ENCODE measurements at places on chromosomes 12 and 14. TPM values are rescaled to one million over a fixed set of nuclear protein-coding genes. Genes with fewer than 3 reads are reported as not detected.

GRCh38 chr14:31761325-31761724, 200.1 kb downstream of the NUBPL start:
- H3K27me3 ChIP-seq, result no peaks in the 10 kb centered on the region
- H3K36me3 ChIP-seq, result no peaks in the 10 kb centered on the region
- H3K4me1 ChIP-seq, result no peaks in the 10 kb centered on the region
- H3K4me3 ChIP-seq, result no peak overlapping the region

DNA sequence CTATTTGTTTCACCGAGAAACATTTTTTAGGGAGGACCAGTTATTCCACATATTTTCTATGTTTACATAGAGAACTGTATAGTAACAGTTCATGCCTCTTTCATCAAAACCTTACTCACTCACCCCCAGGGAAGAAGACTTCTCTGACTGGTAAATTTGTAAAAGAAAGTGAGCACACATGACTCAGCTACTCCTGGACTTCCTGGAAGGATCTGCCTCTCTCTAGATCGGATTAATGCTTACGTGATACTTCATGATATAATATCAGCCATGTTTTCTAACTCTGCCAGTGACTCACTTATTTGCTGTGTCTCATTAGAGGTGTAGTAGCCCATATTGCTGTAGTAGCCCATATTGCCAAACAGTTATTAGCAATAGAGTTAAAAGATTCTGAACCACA, 494.3 kb upstream of the ATXN7L3B start:
- H3K4me1 ChIP-seq, result no peaks in the 10 kb centered on the region
- no peak overlapping the region for H3K4me3 ChIP-seq
- H3K27me3 ChIP-seq, result no peaks in the 10 kb centered on the region
- no peak overlapping the region for H3K27ac ChIP-seq
- H3K36me3 ChIP-seq, result no peaks in the 10 kb centered on the region

DNA sequence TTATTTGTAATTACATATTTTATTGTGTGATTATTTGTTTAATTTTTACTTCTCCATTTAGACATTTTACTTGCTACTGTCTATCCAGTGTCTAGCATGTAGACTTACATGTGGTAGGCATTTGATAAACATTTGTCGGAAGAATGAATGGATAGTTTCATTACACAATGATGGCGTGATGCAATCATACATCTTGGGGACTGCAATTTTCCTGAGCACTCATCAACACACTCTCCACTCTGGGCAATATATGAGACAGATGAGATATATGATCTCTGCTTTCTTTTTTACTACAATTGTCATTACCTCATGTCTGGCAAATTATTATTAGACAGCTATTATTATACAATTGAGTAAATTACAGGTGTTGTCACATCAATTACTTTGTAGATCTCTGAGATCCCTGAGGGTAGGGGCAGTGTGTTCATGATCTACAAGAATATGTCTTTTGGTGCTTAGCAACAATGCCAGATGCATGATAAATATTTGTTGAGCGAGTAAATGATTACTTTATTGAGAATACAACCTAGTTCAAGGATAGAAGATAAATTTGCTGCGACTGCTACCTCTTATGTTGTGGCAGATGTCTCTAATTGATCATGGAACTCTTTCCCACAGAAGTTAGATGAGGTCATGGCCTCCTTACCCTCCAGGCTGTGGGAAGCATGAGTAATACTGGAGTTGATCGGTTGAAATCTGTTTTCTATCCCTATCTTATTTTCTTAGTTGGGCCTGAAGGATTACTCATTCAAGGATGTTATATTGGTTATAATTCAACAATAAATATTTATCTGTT, 416.0 kb downstream of the LRIG3 start:
- H3K27me3 ChIP-seq, result no peaks in the 10 kb centered on the region
- no peak overlapping the region for H3K27ac ChIP-seq
- no peak overlapping the region for H3K4me3 ChIP-seq
- H3K4me1 ChIP-seq, result no peaks in the 10 kb centered on the region

- H3K27me3 ChIP-seq, result no peaks in the 10 kb centered on the region
- no peaks in the 10 kb centered on the region for H3K36me3 ChIP-seq
- no peak overlapping the region for H3K4me3 ChIP-seq
- no peak overlapping the region for H3K27ac ChIP-seq
These were observed 180.9 kb downstream of the AEBP2 start for GRCh38 chr12:19620222-19620621.

DNA sequence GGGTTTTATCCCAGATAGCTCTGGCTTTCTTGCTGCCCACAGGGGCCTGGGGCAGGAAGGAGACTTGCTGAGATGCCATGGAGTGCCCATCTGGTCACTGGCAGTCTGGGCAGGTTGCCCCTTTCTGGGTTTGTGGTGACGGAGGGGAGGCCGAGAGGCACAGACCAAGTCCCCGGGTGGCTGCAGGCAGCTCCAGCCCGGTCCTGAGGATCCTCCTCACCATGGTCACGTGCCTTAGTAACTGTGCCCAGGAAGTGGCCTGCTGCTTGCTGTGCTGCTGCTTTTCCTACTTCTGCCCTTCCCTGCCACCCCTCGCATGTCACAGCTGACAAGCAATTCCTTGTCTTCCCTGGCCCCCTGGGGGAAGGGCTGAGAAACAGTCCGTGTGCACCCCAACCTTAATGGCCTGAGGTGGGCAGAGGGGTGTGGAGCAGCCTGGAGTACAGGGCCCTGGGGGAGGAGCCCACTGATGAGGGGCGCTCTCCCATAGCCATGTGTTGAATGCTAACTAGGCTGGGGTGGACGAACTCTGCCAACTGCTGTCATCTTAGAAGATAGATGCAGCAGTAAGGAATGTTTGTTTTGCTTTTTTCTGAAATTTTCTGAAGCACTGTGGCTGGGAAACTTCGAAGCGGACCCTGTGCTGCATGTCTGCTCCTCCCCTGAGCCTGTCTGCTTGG, 54.9 kb upstream of the SRSF5 start:
- no peak for DNase-seq
- peaks cover 32% of the 10 kb centered on the region for H3K4me1 ChIP-seq
- no peaks in the 10 kb centered on the region for H3K27me3 ChIP-seq
- peaks cover 40% of the 10 kb centered on the region for H3K36me3 ChIP-seq

DNA sequence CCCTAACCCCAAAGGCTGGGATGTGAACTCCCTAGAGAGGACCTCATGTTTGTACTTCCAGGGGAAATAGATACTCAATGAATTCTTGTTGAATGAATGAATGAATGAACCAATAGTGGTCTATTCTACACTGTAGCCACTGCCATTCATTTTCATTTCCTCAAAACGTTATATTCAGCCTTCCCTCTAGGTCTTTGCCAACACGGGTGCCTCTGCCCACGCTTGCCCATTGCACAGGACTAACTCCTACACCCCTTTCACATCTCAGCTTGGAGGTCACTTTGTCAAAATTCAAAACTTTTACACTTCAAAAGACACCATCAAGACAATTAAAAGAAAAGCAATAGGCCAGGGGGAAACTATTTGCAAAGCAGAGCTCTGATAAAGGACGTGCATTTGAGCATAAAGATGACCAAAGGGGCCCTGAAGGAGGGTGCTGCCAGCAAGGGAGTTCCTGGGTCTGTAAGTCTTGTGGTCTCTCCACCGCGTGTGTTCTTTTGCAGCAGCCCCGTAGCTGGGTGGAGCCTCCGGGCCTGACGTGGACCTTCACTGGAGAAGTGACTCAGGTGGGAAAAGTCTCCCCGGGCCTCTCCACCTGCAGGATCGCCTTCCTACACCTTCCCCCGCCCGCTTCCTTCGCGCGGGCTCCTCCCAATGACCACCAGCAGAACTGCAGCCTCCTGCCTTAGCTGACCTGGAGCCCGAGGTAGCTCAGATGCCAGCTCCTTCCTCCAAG, 31.5 kb downstream of the TMEM63C start:
- no peak overlapping the region for H3K27ac ChIP-seq
- H3K4me3 ChIP-seq, result no peak overlapping the region

DNA sequence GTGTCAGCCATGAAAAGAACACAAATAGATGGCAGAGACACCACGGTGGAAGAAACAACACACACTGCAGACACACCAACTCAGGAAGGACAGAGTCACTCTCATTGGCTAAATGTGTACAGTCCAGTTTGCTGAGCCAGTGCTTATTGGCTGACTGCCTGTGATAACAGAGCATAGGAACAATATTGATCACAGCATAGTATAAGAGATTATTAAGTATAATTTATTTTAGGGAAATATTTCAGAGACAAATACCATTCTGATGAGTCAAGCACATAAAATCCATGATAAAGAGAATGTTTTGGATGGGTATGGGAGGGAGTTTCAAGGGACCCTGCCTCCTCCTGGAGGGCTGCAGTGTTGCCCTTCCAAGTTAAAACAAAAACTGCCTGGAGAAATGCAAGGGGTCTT, 50.9 kb downstream of the BTG1 start:
- no peaks in the 10 kb centered on the region for H3K27me3 ChIP-seq
- no peak overlapping the region for H3K27ac ChIP-seq
- H3K4me3 ChIP-seq, result no peak overlapping the region

GRCh38 chr12:1666215-1666614, 24.7 kb upstream of the ADIPOR2 start:
- no peak overlapping the region for H3K27ac ChIP-seq
- H3K4me1 ChIP-seq, result peaks cover 35% of the 10 kb centered on the region
- H3K27me3 ChIP-seq, result no peaks in the 10 kb centered on the region

- no peak overlapping the region for H3K27ac ChIP-seq
- H3K4me3 ChIP-seq, result no peak overlapping the region
- no peaks in the 10 kb centered on the region for H3K27me3 ChIP-seq
- DNase-seq, result no peak
- no peaks in the 10 kb centered on the region for H3K4me1 ChIP-seq
These were observed 29.2 kb downstream of the CRADD start for GRCh38 chr12:93706387-93706786.

GRCh38 chr12:83067981-83068380, 381.3 kb downstream of the TMTC2 start:
- no peaks in the 10 kb centered on the region for H3K4me1 ChIP-seq
- no peaks in the 10 kb centered on the region for H3K27me3 ChIP-seq
- H3K27ac ChIP-seq, result no peak overlapping the region
- H3K4me3 ChIP-seq, result no peak overlapping the region
- no peak for DNase-seq
- no peaks in the 10 kb centered on the region for H3K36me3 ChIP-seq

DNA sequence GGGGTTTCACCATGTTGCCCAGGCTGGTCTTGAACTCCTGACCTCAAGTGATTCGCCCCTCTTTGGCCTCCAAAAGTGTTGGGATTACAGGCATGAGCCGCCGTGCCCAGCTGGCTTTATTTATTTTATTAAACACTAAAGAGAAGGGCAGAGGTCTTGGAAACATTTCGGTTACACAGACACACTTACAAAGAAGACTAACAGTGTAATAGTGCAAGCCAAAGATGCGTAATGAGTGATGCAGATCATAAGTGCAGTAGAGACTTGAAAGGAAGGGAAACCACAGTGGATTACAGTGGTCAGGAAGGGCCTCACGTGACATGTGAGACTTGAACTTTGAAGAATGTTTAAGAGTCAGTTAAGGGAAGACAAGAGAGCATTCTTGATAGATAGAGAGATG, 33.9 kb upstream of the CDK17 start:
- H3K27me3 ChIP-seq, result no peaks in the 10 kb centered on the region
- no peak overlapping the region for H3K4me3 ChIP-seq
- peaks cover 19% of the 10 kb centered on the region for H3K4me1 ChIP-seq

GRCh38 chr14:46940611-46941010, 289.0 kb upstream of the RPL10L start:
- H3K27ac ChIP-seq, result no peak overlapping the region
- no peak for DNase-seq
- no peak overlapping the region for H3K4me3 ChIP-seq
- H3K27me3 ChIP-seq, result no peaks in the 10 kb centered on the region

- DNase-seq, result peak; percentile 50
- no peak overlapping the region for H3K4me3 ChIP-seq
- no peaks in the 10 kb centered on the region for H3K27me3 ChIP-seq
These were observed 14.1 kb upstream of the TMEM119 start for GRCh38 chr12:108611884-108612415.

GRCh38 chr12:68317047-68317667, 15.0 kb downstream of the MDM1 start:
- no peak overlapping the region for H3K4me3 ChIP-seq
- no peak overlapping the region for H3K27ac ChIP-seq

GRCh38 chr12:40013292-40013691, 92.6 kb downstream of the SLC2A13 start:
- no peaks in the 10 kb centered on the region for H3K36me3 ChIP-seq
- DNase-seq, result no peak
- no peaks in the 10 kb centered on the region for H3K27me3 ChIP-seq
- H3K4me3 ChIP-seq, result no peak overlapping the region
- H3K27ac ChIP-seq, result no peak overlapping the region

- no peak overlapping the region for H3K4me3 ChIP-seq
- peaks cover 4% of the 10 kb centered on the region for H3K4me1 ChIP-seq
- no peak for DNase-seq
- H3K36me3 ChIP-seq, result peaks cover 35% of the 10 kb centered on the region
- H3K27me3 ChIP-seq, result no peaks in the 10 kb centered on the region
These were observed 8.7 kb downstream of the SLC48A1 start for GRCh38 chr12:47781479-47782371.

DNA sequence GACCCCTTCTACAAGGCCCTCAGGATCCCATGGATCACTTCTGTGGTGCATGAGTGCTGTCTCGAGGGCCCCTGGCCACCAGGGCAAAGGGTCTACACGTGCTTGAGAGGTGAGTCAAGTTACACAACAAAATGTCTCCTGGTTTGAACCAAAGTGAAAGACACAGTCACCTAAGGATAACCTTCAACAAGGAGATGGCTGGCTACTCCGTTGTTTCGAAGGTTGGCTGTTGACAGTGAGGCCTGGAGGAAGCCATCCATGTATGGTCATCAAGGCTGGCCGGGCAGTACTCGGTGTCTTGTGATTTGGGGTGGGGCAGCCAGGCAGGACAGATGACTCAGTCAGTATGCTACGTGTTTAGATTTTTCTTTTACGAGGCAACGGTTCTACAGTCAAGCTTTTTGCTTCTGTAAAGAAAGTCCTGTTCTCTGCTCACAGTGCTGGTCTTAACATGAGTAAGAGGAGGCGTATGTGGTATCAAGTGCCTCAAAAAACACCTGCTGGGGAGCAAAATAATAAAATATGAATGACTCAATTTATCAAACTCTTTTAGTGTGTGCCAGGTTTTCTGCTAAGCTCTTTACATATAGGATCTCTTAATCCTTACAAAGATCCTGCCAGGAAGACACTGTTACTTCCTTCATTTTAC, 18.0 kb upstream of the NT5DC3 start:
- no peaks in the 10 kb centered on the region for H3K4me1 ChIP-seq
- DNase-seq, result no peak
- H3K27ac ChIP-seq, result no peak overlapping the region
- H3K4me3 ChIP-seq, result no peak overlapping the region

GRCh38 chr12:28130625-28131598, 59.3 kb upstream of the CCDC91 start:
- no peaks in the 10 kb centered on the region for H3K4me1 ChIP-seq
- no peaks in the 10 kb centered on the region for H3K27me3 ChIP-seq

TIMELESS gene
- polyA plus RNA-seq, result 5.1 TPM

CBLN3 gene
- polyA plus RNA-seq, result 0.41 TPM

LMO3 gene
- not detected for polyA plus RNA-seq

SCN8A gene
- polyA plus RNA-seq, result 0.04 TPM

B4GALNT3 gene
- 0.18 TPM for polyA plus RNA-seq

NANOG gene
- polyA plus RNA-seq, result not detected

KRT83 gene
- not detected for polyA plus RNA-seq

All from CD4-positive, alpha-beta memory T cell (primary cell).